ENCODE measurements at places on chromosomes 5 and 9.

GRCh38 chr9:8832955-8833354 is 1033.4 kb upstream of the DMAC1 start:
- no peak for DNase-seq

- DNase-seq, result peak; percentile 73
These were observed 122.5 kb downstream of the SLC1A3 start for GRCh38 chr5:36728697-36729543.

DNA sequence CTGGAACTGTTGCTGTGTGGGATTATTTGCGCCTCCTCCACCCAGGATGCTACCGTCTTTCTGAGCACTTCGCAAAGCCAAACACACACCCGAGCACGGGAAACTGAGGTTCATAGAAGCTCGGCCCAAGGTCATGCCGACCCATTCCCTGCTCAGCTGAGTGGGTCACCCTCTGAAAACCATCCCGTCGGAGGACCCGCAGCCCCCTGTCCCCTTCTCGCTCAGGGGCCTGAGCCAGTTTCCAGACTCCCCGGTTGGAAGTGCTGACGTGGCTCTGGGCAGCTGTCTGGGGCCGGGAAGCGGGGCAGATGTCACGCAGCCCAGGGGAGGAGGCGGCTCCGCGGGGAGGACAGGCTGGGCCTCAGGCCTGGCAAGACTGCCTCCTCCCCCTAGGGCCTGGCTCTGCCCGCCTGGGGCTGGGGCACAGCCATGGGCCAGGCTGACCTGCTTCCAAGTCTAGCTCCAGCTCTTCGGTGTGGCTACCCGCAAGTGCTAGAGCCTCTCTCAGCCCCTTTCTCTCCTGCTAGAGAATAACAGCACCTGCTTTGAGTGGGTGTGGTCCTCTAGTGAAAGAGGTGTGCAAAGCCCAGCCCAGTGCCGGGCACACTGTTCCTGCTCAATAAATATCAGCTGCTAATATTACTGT is 9.9 kb upstream of the CXXC5 start:
- DNase-seq, result peak; percentile 73

DNA sequence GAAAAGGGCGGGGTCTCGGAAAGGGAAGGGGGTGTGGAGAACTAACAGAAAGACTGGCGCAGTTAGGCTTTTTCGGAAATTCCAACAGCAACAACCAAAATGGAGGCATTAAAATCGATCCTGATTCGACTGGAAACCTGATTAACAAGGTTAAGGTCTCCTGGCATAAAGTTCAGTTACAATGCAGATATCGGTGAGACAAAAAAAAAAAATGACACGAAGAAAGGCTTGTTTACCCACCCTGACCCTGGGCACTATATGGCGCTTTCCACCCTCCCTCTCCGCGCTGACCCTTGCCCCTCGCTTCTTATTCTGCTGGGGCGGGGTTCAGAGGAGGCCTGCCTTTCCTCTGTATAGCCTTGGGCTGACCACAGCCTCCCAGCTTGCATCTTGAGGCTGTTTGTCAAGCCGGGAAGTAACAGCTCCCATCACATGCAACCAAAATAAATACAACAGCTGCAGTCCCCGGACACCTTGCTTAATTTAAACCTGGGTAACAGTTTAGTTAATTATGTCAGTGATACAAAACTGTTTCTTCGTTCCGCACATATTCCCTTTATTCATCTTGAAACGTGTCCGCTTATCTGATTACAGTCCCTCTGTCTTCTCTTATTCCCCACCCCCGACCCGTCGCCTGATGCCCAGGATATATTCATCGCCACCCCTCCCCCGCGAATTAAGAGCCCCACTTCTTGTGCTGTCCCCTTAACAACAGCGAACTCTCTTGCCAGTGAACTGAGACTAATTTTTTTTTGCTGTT is 795 bp upstream of the PJA2 start:
- peak; percentile 86 for DNase-seq

GRCh38 chr9:127534931-127535330 is 77.1 kb upstream of the STXBP1 start:
- no peak for DNase-seq

DNA sequence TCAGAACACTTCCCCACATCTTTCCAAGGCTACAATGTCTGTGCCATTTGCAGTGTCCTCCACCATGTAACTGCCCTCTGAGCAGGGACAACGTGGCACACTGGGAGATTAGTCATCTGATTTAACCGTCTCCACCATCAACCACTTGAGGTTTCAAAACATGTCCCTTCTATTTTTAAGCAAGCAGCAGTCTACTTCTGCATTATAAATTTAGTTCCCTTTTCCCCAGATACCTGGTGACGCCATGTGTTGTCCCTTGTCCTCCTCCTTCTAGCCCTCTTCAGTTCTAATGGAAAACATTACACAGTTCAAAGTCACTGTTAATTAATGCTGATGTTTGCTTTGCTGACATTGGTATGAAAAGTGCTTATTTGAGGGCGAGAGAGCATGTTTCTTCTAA is 52.8 kb downstream of the ATP10B start:
- no peak for DNase-seq

DNA sequence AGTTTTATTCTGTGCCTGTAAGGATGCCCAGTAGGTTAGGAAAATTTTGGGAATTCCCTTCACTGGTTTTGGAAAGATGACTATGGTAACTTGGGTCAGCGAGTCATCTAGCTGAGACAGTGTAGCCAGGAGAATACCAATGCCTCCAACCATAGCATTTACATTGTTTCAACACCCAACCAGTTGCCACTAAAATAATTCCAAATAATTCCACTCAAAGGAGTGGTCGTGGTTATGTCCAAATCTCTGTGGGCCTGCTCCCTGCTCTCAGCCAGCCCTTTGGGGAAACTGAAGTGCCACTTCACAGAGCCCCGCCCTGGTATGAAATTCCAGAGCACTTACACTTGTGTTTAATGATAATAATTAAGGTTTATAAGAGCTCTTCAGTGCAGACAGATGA is 310.5 kb downstream of the PLK2 start:
- no peak for DNase-seq

DNA sequence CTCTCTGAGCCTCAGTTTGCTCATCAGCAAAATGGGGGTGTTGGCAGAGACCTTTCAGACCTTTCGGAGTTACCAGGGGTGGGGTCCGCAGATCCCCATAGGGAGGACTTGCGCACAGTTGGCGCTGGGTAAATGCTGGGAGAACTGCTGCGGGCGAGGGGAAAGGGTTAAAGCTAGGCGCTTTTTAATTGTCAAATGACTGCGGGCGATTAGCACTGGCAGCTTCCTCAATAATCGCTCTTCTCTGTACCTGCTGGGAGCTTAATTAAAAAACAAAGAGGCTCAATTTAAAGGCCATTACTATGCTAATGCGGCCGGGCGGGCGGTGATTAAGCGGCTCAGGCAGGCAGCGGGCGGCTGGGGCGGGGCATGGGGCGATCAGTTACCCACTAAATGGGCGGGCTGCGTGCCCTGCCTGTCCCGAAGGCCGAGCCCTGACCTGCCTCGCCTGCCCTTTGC is 63.0 kb downstream of the LMX1B start:
- no peak for DNase-seq

DNA sequence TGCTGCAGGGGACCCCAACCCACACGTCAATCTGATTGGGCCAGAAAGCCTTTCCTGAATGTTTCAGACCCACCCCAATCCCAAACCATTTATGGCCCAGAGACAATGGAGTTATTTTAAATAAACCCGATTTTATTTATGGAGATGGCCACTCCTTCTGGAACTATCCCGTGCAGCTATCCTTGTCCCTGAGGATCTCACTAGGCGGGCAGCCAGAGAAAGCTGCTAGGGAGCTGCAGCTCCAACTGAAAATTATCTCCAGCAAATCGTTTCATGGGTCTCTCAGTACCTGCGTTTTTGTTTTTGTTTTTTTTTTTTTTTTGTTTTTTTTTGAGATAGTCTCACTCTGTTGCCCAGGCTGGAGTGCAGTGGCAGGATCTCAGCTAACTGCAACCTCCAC is 23.0 kb downstream of the C1QTNF2 start:
- no peak for DNase-seq

DNA sequence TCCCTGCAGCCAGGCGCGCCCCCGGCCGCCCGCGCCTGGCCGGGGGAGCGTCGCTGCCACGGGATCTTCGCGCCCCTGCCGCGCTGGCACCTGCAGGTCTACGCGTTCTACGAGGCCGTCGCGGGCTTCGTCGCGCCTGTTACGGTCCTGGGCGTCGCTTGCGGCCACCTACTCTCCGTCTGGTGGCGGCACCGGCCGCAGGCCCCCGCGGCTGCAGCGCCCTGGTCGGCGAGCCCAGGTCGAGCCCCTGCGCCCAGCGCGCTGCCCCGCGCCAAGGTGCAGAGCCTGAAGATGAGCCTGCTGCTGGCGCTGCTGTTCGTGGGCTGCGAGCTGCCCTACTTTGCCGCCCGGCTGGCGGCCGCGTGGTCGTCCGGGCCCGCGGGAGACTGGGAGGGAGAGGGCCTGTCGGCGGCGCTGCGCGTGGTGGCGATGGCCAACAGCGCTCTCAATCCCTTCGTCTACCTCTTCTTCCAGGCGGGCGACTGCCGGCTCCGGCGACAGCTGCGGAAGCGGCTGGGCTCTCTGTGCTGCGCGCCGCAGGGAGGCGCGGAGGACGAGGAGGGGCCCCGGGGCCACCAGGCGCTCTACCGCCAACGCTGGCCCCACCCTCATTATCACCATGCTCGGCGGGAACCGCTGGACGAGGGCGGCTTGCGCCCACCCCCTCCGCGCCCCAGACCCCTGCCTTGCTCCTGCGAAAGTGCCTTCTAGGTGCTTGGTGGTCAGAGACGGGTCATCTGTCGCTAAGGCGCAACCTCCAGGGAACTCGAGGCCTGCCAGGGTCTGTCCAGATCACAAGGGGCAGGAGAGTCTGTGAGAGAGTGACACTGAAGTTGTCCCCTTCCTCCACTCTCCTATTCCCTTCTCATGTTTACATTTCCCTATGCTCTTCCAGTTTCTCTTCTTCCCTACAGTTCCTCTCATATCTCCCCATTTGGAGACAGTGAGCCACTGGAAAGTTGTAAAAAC is 1.3 kb downstream of the GPR150 start:
- no peak for DNase-seq

DNA sequence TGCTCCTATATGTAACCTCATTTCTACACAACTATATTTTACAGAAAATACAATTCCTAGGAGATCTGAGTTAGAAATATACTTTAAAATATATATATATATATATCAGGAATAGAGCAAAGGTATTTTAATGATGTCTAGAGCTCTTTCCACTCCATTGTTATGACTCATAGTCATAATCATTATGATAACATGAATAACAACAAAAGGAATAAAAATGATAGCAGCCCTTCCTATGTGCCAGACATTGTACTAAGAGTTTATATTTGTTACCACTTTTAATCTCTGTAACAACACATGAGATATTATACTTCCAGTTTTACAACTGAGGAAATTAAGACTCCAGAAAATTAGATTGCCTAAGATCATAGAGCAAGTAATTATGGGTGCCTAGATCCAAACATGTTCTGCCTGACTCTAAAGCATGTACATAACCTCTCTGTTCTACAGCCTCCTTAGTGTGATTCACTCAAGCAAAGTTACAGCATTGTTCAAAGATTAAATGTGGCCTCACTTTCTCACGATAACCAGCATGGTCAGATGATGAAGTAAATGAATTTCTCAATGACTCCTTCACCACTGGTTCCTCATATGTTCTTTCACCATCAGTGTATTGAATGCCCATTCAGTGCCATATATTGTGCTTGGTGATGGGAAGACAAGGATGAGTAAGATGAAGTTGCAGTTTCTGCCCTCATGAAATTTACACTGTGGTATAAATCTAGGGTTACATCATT is 452.1 kb downstream of the EFNA5 start:
- peak; percentile 22 for DNase-seq

GRCh38 chr5:10746711-10747110 is 14.3 kb downstream of the DAP start:
- no peak for DNase-seq

DNA sequence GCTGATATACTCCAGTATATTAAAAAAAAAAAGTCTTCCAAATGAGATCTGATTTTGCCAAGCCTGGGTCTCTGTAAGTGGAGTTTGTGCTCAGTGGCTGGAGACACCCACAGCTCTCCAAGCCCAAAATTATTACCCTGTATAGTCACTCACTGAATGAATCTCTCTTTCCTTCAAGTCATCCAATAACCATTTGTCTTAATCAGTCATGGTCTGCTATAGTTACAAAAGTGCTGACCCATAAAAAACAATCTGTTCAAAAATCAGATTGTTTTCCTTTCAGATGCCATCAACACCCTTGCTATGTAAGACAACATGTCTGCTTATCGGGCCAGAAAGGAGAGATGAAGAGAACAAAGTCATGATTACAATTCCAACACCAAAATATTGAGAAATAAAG is 159.4 kb upstream of the FST start:
- DNase-seq, result no peak

DNA sequence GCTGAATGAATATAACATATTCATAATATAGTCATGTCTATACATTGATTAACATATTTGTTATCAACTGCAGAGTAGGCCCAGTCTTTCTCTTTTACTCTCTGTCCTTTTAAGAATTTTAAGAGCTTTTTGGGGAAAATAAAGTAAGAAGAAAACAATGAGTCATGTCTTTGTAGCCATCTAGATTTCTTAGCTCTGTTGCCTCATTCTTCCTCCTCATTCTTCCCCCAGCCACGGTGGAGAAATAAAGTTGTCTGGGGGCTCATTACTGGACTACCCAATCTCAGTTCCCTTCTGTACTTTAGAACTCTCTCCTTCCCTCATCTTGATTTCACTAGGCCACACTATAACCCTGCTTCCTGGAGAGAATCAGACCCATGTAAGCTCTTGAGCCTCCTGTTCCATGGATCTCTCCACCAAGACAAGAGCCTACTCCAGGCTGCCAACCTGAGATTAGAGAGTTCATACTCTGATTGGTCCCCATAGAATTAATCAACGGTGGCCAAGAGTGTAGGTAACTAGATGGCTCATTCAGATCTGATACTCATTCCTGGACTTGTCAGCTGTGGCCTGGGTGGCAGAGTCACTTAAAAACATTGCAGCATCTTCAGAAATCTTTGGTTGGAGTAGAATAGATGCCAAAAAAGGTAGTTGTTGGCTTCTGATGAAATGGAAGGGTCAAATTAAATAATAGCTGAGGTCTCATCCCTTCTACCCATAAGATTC is 44.2 kb downstream of the ITGA1 start:
- no peak for DNase-seq

GRCh38 chr5:112883192-112883591 is 22.1 kb downstream of the SRP19 start:
- DNase-seq, result no peak

DNA sequence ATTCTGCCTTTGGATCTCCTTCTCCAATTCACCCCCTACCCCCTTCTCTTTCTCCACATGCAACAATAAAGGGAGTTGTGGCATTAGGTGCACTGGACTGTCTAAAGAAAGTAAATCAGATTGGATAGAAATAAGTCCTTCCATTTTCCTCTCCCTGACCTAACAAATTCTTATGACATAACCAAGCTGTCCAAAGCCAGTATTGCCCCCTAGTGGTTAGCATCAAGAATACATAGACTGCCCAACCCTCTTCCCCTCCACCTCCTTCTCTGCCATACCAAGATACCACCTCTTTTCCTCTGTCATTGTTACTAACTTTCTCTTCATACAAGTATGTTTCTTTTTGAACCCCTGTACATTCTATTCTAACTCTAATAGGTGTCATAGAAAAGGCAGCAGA is 45.7 kb downstream of the PPARGC1B start:
- DNase-seq, result no peak

- DNase-seq, result no peak
These were observed 229.8 kb upstream of the TARS1 start for GRCh38 chr5:33210978-33211377.

Measured in astrocyte of the spinal cord (primary cell).